Heart left ventricle (tissue), 16 donors: ENCODE measurements at places on chromosomes 2 and 18. TPM values are rescaled to one million over a fixed set of nuclear protein-coding genes. Genes with fewer than 3 reads are reported as not detected.

DNA sequence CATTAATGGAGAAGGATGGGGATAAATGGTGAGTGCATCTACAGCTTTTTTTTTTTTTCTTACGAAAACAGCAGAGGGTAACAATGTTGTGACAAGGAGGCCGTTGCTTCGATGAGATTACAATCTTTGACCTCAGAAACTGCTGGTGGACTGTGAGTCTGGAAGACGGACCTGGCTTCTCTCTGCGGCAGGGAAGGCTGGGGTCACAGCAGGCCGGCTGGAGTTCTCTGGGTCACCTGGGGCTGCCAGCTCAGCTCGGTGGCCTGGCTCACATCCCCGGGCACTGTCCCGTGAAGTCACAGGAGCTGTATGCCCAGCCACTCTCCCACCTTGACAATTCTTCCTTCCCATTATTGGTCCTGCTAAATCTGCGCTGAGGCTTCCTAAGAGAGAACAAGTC, 160.8 kb downstream of the ACKR3 start:
- H3K27me3 ChIP-seq: no peaks in the 10 kb centered on the region
- DNase-seq: peak; percentile 44
- no peak overlapping the region for H3K27ac ChIP-seq

DNA sequence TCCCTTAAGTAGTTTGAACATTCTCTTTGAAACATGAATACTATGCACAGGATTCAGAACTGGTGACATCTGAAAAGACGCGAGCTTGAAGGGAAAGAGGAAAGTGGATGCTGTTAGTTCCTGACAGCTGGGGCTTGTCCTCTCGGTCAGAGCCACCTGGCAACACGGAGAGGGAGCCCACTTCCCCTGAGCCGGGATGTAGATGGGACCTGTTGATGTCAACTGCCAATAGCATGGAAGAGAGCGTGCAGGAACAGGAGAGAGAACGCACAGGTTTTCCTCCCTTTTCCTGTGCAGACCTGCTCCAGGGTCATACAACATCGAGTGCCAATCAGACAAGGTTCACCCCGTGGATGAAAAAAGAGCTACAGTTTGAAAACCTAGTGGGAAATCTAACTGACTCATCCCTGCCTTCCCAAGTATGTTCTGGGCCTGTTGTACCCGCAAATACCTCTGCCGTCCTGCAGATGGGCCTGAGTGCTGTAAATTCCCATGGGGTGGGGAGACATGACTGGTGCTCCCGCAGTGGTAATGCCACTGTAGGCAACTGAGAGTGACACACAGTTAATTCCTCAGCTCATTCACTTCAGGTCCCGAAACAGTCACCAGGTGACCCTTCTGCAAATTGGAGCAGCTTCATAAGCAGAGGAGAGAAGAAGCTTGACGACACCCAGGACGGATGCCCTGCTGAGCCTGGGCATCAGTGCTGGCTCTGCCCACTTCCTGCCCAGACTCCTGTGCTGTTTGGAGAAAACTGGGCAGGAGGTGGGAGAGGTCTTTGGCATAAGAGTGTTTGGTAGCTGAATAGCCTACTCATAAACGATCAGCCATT, 13.9 kb upstream of the MBP start:
- no peaks in the 10 kb centered on the region for H3K27me3 ChIP-seq
- H3K27ac ChIP-seq: no peak overlapping the region
- H3K4me1 ChIP-seq: no peaks in the 10 kb centered on the region
- no peaks in the 10 kb centered on the region for H3K36me3 ChIP-seq
- DNase-seq: no peak
- H3K4me3 ChIP-seq: no peak overlapping the region

The IL18R1 gene
- 4.3 TPM for total RNA-seq

DNA sequence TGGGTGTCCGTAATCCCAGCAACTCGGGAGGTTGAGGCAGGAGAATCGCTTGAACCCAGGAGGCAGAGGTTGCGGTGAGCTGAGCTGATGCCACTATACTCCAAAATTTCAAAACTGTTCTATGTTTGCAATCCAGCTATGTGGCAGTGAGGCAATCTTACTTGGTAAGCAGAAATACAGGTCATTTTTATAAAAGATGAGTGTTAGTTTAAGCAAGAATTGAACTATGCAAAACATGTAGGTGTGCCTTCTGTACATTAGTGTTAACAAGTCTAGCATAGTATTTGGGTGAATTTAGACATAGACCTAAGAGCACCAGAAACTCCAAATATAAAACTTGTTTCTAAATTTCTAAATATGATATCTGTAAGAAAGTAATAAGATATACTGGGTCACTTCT, 7.2 kb downstream of the DSC1 start:
- no peak for DNase-seq
- H3K36me3 ChIP-seq: no peaks in the 10 kb centered on the region
- H3K4me1 ChIP-seq: no peaks in the 10 kb centered on the region
- H3K27ac ChIP-seq: no peak overlapping the region

- H3K4me1 ChIP-seq: no peaks in the 10 kb centered on the region
- no peaks in the 10 kb centered on the region for H3K27me3 ChIP-seq
- DNase-seq: no peak
Observed at GRCh38 chr18:33107511-33107910, 333.0 kb downstream of the CCDC178 start.

DNA sequence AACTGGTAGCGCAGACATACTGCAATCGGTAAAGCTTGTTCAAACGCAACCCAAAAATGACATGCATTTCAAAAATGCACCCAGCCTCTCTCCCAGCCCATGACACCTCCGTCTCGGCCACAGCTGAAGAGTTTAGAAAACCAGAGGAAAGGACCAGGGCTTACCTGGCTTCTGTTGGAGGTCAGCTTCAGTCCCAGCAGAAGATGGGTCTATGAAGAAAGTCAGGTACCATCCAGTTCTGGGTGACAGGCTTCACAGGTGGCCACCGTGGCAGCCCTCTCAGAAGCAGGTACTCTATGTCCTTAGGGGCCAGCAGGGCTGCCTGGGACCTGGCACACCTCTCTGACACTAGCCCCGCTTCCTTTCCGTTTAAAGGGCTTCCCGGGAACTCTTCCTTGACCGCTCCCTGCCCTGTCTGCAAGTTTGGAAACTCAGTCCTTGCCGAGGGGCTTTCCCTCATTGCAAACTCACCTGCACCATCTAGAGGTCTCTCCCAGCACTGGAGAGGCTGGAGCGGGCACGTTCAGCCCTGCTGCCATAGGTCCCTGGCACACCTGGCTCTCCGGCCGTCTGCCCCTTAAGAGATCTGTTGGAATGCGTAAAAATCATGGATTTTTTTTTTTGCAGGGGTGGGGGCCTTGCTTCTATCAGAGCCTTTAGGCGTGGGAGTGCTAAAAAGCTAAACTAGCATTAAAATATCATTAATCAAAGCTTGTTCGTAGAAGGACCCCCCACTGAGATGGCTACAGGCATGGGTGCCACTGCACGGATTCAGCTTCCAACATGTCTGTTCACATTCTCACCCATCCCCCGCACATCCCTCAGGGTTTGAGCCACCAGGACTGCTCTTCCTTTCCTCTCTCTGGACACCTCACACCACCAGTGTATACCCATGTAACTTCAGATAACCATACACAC, at the start of gene EDAR:
EDAR (minus strand) TSS at position 425 of the 918 bp plus-strand sequence. CDS start 58,206 bp downstream, outside the sequence.
- no peaks in the 10 kb centered on the region for H3K27me3 ChIP-seq
- DNase-seq: no peak
- no peaks in the 10 kb centered on the region for H3K36me3 ChIP-seq
- no peaks in the 10 kb centered on the region for H3K4me1 ChIP-seq

DNA sequence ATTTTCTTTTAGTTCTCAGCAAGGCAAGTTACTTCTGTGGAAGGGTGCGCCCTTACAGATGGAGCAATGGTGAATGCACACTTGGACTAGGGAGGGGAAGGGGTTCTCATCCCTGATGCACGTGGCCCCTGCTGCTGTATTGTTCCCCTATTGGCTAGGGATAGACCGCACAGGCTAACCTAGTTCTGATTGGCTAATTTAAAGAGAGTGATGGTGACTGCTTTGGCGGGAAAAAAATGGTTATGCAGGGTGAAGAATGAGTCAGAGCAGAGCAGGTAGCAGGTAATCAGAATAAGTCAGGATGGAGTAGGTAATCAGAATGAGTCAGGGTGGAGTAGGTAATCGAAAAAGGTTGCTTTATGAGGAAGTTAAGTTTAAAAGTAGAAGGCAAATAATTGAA, 171.5 kb downstream of the MTCL1 start:
- H3K4me3 ChIP-seq: no peak overlapping the region
- no peak overlapping the region for H3K27ac ChIP-seq
- H3K27me3 ChIP-seq: no peaks in the 10 kb centered on the region
- no peaks in the 10 kb centered on the region for H3K36me3 ChIP-seq
- H3K4me1 ChIP-seq: no peaks in the 10 kb centered on the region
